ENCODE measurements at places on chromosomes 2 and 18.
A peak's percentile ranks its signal among the peaks of the same experiment; 100 is the strongest.

DNA sequence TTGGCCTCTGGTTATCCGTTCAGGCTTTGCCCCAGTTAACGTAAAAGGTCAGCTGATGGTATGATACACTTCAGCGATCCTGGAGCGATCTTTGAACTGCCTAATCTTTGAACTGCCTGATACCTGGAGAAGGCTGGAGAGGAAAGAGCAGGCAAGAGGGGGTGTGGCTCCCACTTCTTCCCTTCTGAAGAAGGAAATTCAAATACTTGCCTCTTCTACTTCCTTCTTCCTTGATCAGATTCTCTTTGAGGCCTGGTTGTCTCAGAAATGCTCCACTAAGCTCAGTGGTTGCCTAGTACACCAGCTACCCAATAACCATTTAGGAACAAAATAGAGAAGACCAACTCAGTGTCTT lies 619 bp downstream of the GALM start:
- DNase-seq: no peak

- DNase-seq: no peak
These were observed 224.9 kb upstream of the BOD1L2 start for GRCh38 chr18:56921896-56922480.

DNA sequence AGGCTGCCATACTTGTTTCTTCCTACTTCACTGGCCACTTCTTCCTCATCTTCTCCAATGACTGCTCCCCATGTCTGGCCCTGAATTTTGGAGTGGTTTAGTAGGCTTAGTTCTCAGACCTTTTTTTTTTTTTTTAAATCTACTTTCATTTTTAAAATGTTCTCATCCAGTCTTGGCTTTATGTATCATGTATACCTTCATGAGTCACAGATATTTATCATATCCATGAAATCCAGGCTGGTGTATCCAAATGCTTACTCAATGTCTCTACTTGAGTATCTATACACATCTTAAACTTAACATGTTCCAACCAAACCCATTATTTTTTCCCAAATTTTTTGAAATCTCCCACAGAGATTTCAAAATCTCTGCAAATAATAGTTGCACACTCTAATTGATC lies 26.3 kb upstream of the CFAP36 start:
- no peak for DNase-seq

- DNase-seq: no peak
These were observed 2.1 kb downstream of the ARID5A start for GRCh38 chr2:96538487-96539214.

DNA sequence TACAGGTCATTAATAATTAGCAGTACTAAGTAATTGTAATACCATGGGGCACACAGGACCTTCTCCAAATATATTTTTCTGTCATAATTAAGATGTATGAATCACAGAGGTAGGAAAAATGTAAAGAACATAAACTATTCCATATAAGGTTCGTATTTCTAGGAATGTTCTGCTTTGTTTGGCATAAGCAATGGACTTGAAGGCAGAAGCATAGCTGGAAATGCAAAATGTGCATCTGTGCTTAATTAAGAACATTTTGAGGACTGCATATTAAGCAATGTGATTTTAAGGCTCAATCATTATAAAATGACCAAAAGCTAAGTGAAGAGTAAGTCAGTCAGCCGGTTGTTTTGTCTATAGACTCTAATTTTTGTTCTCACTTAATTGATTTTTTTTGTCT lies 123.2 kb downstream of the RBM43 start:
- DNase-seq: peak; percentile 48

GRCh38 chr2:176146101-176146500 lies 5.2 kb upstream of the HOXD4 start:
- no peak for DNase-seq
